ENCODE measurements at places on chromosomes 2 and 18.
A peak's percentile ranks its signal among the peaks of the same experiment; 100 is the strongest.

DNA sequence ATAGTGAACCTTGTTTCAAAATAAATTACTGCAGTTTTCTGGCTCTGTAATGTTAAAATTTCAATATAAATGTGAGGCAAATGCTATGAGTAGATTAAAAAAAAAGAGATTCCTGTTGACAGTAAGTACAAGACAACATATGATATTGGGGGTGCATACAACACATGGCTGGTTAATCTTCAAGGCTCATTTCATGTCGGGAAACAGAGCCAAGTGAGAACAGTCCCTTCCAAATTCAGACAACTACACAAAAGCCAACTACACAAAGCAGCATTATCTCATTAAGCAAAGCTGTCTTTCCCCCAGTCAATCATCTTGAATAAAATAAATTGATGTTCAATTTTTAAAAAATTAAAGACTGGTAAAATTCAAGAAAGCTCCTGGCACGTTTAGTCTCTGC is 549.2 kb downstream of the CCDC85A start:
- no peak for DNase-seq

DNA sequence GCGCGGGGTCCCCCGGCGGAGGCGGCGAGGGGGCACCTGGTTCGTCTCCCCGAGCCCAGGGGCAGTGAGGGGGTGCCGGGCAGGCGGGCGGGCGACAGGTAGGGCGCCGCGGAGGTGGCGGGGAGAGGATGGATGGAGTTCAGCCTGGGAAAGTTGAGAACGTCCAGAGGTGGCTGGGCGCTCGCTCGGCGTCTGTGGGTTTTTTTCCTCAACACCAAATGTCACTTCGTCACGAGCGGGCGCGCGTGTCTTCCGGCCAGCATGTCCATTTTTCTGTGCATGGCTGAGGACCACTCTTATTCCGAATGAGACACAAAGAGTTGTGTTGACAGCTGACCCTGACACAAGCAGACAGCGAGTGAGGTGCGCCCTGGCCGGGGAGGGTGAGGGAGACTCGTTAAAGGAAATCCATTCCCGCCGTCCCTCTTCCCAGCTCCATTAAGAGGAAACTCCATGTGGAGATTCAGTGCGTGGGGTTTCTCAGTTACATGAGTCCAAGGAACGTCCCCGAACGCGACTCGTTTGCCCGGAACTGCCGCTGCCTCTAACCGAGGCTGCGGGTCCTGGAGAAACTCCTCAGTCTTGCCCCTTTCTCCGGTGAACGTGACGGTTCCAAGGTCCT is 859 bp downstream of the GREB1L start:
- DNase-seq: no peak

DNA sequence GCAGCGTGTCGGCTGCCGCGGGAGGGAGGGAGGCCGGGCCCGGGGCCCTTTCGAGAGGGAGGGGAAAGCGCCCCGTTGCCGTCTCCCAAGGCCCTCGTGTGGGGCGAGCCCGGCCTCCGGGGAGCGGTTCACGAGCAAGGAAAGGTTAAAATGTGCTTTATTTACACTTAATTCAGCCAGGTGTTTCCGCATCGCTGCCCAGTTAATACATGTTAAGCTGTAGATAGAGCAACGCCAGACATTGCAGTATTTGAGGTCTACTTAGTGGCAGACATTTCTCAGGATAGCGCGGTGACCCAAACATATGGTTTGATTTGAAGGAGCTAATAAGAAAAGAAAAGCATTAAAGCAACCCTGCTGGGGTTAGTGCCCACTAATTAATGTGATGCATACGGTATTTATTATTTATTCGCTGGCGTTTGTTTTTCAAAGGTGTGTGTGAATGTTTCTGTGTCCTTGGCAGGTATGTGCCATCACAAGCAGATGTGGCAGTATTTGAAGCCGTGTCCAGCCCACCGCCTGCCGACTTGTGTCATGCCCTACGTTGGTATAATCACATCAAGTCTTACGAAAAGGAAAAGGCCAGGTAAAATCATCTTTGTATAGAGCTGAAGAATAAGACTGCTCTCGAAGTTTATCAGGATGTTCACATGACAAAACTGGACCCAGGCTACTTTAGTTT is 571 bp downstream of the EEF1B2 start:
- DNase-seq: no peak

- no peak for DNase-seq
These were observed 249.7 kb downstream of the PTGR3 start for GRCh38 chr18:74959216-74959615.

DNA sequence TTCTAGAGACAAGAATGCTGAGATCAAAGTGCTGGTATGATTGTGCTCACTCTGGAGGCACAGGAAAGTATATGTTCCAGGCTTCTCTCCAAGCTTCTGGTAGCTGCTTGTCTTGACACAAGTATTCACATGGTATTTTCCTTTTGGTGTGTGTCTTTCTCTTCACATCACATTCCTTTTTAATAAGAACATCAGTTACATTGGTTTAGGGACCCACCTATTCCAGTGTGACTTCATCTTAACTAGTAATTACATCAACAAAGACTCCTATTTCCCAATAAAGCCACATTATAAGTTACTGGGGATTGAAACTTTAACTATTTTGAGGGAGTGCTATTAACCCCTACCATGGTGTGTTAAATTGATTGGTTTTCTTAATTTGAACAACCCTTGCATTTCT is 119.1 kb downstream of the FSIP2 start:
- DNase-seq: no peak

- DNase-seq: no peak
These were observed 23.7 kb upstream of the CD28 start for GRCh38 chr2:203682688-203683130.

- no peak for DNase-seq
These were observed 62.7 kb upstream of the REV1 start for GRCh38 chr2:99552529-99552928.

GRCh38 chr2:139098961-139099360 is 318.8 kb upstream of the NXPH2 start:
- DNase-seq: no peak

- DNase-seq: no peak
These were observed 7.8 kb upstream of the NPAS2 start for GRCh38 chr2:100812116-100812515.

- no peak for DNase-seq
These were observed 109.2 kb downstream of the MAP4K4 start for GRCh38 chr2:101806701-101807100.

- peak; percentile 31 for DNase-seq
These were observed 148.7 kb downstream of the CABLES1 start for GRCh38 chr18:23283916-23284430.

- no peak for DNase-seq
These were observed 33.7 kb downstream of the NRP2 start for GRCh38 chr2:205715831-205716525.

DNA sequence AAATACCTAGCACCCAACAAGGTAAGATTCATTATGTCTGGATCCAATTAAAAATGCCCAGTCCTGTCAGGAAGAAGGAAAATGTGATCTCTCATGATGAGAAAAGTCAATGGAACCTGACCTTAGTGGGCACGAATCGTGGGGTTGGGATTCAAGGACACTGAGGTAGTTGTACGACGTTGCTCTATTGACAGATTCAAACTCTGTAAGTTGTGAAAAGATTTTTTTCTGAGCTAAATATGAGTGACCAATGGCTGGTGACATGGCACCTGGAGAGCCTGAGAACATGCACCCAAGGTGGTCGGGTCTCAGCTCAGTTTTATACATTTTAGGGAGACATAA is 148.2 kb downstream of the NDUFA10 start:
- DNase-seq: no peak

- DNase-seq: no peak
These were observed 137.3 kb upstream of the FHL2 start for GRCh38 chr2:105536175-105536574.

DNA sequence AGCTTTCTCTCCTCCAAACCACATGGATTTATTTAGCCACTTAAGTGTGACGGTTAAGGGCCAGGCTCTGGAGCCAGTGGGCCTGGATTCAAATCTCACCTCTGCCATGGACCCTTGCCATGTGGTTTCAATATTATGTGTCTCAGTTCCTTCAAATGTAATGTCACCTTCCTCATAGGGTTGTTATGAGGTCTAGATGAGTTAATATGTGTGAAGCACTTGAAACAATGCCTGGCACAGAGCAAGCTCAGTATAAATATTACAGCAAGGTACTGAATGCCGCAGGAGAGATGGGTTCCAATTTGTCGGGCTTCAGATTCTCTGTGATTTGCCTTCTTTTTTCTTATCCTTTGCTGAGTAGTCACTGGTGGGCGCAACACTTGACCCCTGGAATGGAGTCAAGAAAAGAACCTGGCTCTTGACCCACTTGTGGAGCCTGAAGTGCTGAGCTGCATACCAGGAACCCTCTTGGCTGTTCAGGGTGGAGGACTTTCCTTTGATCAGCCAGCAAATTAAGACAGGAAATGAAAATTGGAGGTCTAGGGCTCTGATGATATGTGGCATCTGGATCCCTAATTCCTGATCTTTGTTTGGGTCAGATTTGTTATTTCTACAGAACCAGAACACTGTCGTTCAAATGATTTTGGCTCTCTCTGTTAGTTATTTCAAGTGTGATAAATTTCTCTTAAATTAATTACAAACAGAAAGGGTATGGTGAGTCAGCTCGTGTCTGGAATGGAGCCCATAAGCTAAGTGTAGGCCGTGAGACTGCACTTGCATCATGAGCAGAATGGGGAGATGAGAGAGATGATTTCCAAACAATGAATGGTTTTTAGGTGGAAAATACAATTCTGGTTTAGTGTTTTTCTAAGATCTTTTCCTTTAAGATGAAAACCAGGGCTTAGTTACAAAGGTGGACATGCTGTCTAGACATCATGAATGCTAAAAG is 293.0 kb downstream of the KCNS3 start:
- no peak for DNase-seq

GRCh38 chr18:12420821-12421421 is 13.2 kb downstream of the PRELID3A start:
- DNase-seq: no peak

- no peak for DNase-seq
These were observed 308.6 kb upstream of the TNP1 start for GRCh38 chr2:217168496-217168895.

DNA sequence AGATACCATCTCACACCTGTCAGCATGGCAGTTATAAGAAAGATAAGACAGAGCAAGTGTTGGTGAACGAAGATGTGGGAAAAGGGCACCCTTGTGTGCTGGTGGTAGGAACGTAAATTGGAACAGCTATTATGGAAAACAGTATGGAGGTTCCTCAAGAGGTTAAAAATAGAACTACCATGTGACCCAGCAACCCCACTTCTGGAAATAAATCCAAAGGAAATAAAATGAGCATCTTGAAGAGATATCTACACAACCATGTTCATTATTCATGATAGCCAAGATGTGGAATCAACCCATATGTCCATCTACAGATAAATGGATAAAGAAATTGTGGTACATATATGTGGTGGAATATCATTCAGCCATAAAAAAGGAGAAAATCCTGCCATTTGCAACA is 26.9 kb downstream of the NGEF start:
- no peak for DNase-seq

GRCh38 chr2:121803503-121803902 is 48.1 kb downstream of the TSN start:
- no peak for DNase-seq

- no peak for DNase-seq
These were observed 194.9 kb upstream of the TNP1 start for GRCh38 chr2:217054791-217055190.

DNA sequence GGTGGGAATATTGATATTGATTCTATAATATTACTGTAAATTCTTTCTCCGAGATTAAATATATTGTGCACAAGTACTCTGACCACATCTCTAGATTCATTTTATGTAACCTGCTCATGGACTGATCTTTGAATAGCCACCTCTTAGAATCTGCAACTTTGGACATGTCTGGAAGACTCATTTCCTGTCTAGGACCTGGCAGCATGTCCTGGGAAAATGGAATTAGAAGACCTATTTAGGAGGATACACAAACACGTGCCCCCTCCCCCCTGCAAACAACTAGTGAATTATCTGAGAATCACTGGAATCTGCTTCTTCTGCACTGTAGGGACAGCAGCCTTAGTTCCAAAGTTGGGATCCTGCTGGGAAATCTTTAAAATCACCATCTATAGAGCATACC is 94.1 kb downstream of the UBE2E3 start:
- no peak for DNase-seq

GRCh38 chr2:176488431-176488830 is 219.2 kb downstream of the MTX2 start:
- DNase-seq: no peak

- DNase-seq: no peak
These were observed 567.6 kb downstream of the PLCL1 start for GRCh38 chr2:198371921-198372543.

GRCh38 chr2:181380581-181380980 is 76.6 kb upstream of the ITGA4 start:
- DNase-seq: no peak

GRCh38 chr2:81644189-81644588 is 1339.6 kb upstream of the LRRTM1 start:
- DNase-seq: no peak

- DNase-seq: no peak
These were observed 44.3 kb downstream of the FEZ2 start for GRCh38 chr2:36553683-36554082.

- DNase-seq: no peak
These were observed 257.7 kb downstream of the PRKCE start for GRCh38 chr2:45909171-45909565.

- no peak for DNase-seq
These were observed 170.7 kb upstream of the FSIP2 start for GRCh38 chr2:185567940-185568339.

GRCh38 chr18:6885992-6886796 is 156.7 kb downstream of the ARHGAP28 start:
- DNase-seq: no peak

DNA sequence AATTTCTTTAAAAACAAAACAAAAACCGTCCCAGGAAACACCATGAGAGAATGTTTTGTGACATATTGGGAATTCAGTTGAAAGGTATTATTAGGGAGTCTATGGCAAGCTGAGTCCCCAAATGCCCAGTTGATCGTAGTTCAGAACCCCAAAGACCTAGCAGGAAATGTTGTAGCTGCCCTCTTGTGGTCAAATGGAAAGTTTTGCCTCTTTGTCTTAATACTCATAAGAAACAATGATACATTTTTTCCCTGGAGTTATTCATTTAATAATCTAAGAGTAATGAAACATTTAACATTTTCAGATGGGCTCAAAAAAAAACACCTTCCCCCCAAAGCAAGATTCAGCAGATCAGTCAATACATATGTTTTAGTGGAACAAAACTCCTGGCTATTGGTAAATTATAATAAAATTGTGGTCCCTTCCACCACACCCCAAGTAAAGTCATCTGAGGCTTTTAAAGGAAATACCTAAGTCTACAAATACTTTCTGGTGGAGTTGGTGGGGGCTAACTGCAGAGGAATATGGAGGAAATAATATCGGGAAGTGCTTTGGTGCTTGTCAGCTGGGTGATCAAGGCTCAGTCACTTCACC is 37.8 kb upstream of the EFEMP1 start:
- DNase-seq: no peak

Data from stimulated activated CD4-positive, alpha-beta T cell treated with anti-CD3 and anti-CD28 coated beads, Interleukin-4, amount 100 ng/mL, for 24 hours (primary cell).